Psoas muscle (tissue), 8 donors: ENCODE measurements at places on chromosomes 1 and 21.

- DNase-seq = no peak
These were observed 6.4 kb upstream of the KANK4 start for GRCh38 chr1:62325681-62326080.

- no peak for DNase-seq
These were observed 43.2 kb downstream of the HHAT start for GRCh38 chr1:210371916-210372315.

GRCh38 chr1:85308833-85309350, 32.5 kb upstream of the BCL10 start:
- no peak for DNase-seq

DNA sequence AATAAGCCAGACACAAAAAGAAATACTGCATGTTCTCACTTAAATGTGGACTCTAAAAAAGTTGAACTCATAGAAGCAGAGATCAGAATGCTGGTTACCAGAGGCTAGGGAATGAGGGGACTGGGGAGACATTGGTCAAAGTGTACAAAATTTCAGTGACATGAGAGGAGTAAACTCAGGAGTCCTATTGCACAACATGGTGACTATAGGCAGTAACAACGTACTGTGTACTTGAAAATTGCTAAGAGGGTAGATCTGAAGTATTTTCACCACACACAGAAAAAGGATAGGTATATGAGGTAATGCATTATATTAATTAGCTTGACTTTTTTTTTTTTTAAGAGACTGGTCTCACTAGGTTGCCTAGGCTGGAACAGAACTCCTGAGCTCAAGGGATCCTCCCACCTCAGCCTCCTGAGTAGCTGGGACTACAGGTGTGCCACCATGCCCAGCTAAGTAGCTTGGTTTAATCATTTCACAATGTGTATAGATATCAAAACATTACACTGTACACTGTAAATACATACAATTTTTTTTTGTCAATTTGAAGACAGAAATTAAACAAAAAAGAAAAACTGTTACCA, 7.4 kb downstream of the ZNF496 start:
- no peak for DNase-seq

DNA sequence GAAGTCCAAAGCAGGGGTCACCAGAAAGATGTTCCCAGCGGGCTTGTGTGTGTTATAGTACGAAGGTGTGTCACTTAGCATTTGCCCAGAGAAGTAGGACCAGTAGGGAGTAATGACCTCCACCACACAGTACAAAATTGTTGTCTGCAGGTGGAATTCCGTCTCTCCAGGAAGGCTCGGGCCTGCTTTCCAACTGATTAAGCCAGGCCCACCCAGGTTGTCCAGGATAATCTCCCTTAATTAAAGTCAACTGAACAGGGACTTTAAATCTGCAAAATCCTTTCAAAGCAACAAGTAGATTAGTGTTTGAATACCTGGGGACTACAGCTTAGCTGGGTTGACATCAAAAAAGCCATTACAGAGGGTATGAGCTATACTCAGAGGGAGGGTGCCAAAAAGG, 131.3 kb downstream of the BACH1 start:
- no peak for DNase-seq

DNA sequence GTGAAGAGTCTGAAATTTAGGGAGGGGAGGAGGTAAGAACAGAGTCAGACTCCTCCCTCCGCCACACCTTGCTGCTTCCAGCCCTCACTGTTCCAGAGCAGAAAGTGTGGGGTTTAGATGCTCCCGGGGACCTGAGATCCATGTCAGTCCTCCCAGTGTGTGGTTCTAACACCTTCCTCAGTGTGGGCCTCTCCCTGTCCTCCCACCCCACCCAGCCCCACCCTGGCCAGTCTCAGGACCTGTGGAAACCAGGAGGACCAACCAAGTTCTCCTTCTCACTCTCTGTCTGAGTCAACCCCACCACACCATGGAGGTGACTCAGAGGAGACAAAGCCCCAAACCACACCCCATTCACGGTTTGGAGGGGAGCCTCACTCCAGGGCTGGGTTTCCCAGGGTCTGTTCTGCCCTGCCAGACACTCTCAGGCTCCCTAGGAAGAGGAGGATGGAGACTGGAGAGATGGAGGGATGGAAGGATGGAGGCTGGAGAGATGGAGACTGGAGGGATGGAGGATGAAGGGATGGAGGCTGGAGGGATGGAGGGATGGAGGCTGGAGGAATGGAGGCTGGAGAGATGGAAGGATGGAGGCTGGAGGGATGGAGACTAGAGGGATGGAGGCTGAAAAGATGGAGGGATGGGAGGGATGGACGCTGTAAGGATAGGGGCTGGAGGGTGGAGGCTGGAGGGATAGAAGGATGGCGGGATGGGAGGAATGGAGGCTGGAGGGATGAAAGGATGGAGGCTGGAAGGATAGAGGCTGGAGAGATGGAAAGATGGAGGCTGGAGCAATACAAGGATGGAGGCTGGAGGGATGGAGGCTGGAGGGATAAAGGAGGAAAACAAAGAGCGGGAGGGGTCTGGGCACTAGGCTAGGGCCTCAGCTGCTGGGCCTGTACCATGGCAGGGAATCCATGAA, 100.9 kb upstream of the RUNX3 start:
- DNase-seq = no peak

DNA sequence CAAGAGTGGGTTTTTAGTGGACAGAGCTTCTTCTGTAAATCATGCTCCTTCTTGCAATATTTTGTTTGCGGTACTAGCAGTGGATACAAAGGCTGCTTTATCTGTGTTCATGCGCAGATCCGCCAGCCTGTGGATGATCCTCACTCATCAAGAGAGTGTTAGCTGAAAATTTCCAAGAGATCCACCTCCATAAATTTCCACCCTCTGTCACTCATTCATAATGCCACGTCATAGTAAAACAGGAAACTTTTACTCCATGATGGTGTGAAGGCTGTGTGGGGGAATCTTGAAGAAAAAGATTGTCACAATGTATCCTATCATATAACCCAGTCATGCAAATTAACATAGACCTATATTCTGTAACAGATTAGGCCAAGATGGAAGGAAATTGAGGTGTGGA, 4.4 kb upstream of the MAPKAPK2 start:
- DNase-seq = no peak

DNA sequence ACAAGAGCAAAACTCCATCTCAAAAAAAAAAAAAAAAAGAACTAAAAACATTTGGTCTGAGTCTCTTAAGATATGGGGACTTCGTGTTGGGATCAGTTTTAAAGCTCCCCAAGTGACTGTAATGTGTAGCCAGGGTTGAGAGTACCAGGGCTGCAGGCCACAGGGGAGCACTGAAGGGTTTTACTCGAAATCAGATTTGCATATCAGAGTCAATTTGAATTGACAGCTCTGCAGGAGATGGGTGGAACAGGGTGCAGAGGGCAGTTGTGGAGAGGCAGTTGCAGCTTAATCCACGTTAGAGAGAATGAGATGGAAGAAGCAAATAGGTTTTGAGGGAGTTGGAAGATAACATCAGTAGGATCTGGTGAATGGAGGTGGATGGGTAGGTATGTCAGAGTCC, 20.6 kb upstream of the ELOA start:
- DNase-seq = no peak

DNA sequence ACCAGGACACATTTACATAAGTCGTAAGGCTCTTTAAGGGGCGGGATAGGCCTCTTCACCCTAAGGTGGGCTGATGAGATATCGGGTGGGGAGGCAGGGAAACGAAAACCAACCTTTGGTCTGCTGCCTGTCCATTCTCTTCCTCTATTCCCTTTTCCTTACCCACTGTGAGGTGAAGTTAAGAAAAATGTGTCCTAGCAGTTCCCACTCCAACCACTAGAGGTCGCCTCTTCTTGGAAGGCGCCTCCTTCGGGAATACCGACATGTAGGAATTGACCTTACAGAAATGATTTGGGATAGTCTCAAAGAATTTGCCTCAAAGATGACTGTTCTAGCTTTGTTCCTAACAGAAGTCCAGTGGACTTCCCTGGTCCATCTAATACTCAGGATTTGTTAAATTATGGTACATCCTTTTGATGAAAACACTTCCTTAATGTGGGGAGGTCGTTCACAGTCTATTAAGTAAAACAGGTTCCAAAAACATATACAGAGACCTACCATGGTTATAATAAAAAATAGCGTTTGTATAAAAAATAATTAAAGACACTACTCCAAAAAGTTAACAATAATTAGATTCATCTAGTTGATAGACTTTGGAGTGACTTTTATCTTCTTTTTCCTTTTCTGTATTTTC, 14.1 kb downstream of the AZIN2 start:
- DNase-seq = no peak
